Panc1 (cell line): ENCODE measurements at places on chromosomes 4 and X. TPM values are rescaled to one million over a fixed set of nuclear protein-coding genes. Genes with fewer than 3 reads are reported as not detected.

Gene CPE
- total RNA-seq, result 0.92 TPM

Gene ATP2B3
- total RNA-seq, result 0.21 TPM

Gene MXD4
- 32.7 TPM for total RNA-seq

Gene TCEAL6
- total RNA-seq, result not detected

Gene ASB5
- total RNA-seq, result not detected

DNA sequence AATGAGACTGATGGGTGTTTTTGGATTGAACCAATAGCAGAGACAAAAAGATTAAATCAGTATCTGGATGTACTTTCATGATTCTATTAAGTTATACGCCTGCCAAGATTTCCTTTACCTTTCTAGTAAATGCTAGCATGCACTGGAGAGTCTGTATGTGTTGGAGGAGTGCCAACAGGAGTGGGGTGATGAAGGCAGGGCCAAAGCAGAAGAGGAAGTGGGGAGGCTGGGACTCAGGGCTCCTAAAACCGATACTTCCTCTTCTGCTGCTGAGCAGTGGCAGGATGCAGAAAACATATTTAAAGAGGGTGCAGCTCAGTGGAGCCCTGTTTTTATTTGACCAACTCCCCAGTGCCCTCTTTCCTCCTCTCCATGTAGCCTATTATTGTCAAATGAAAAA, 5.6 kb downstream of the CYSLTR1 start:
- H3K4me3 ChIP-seq, result no peak overlapping the region
- no peaks in the 10 kb centered on the region for H3K4me1 ChIP-seq
- no peak overlapping the region for H3K27ac ChIP-seq
- no peak for DNase-seq
- no peaks in the 10 kb centered on the region for H3K36me3 ChIP-seq

DNA sequence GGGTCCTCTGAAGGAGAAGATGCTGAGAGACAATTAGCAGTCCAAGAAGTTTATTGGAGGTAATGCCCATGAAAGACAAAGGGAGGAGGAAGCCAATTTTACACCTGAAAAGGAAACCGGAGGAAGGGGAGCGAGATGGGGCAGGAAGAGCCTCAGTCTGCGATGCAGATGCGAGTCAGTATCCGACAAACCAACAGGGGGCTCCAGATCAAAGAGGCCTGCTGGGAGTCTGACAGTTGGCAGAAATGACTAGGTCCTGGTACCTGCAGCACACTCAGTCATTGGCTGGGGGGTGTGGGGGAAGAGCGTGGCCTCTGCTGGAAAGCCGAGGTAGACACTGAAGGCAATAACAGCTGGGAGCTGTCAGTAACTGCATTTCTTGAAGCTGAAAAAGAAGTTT, 231.1 kb upstream of the CENPE start:
- H3K27ac ChIP-seq, result no peak overlapping the region
- H3K4me3 ChIP-seq, result no peak overlapping the region
- H3K4me1 ChIP-seq, result no peaks in the 10 kb centered on the region
- DNase-seq, result no peak

GRCh38 chrX:130402208-130402684, 459 bp downstream of the RBMX2 start:
- 0 out of 2 replicates have a peak, but pooled peaks cover under 1% of the 10 kb centered on the region for H3K36me3 ChIP-seq
- H3K27ac ChIP-seq, result peak overlapping the region; percentile 99
- H3K4me3 ChIP-seq, result peak overlapping the region; percentile 99
- no peak for DNase-seq
- 0 out of 2 replicates have a peak, but pooled peaks cover 2% of the 10 kb centered on the region for H3K27me3 ChIP-seq

DNA sequence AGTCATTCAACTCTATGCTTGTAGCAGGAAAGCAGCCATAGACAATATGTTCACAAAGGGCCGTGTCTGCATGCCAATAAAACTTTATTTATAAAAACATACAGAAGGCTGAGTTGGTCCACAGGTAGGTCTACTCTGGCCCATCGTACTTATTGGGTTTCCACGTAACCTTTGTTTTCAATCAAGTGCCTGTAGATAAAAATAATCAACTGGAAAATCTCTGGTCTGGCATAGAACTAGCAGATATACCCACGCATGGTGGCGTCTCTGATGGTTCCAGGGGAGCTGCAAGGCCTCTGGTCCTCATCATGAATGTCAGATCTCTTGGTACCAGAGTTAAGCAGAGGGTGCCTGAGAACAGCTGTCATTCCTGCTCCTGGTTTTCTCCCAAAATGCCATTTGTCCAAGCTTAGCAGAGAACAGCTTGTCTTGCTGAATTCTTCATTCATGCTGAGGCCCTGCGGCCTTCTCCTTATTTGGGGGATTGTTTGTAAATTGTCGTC, 31.4 kb upstream of the JAKMIP1 start:
- no peak overlapping the region for H3K27ac ChIP-seq
- no peak overlapping the region for H3K4me3 ChIP-seq
- no peaks in the 10 kb centered on the region for H3K27me3 ChIP-seq

DNA sequence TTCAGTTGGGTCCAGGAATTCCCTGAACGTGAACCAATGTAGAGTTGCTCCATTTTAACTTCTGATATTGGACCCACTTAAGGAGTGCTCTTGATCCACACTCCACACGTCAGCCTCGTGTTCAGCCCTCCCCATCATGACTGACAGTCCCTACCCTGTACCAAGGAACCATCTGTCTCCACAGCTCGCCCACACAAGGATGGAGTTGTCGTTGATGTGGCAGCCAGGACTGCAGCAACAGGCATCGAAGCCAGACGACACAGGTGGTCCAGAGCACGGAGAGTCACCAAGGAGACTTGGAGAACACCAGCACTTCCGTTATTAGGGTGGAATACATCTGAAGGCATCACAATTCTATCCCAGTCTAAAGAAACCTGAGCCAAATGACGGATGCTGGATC, 472.1 kb upstream of the NR3C2 start:
- H3K36me3 ChIP-seq, result no peaks in the 10 kb centered on the region
- H3K27ac ChIP-seq, result no peak overlapping the region
- no peak for DNase-seq

GRCh38 chrX:103367502-103367901, 8.8 kb upstream of the BEX3 start:
- H3K27me3 ChIP-seq, result no peaks in the 10 kb centered on the region
- H3K27ac ChIP-seq, result no peak overlapping the region
- H3K4me1 ChIP-seq, result peaks cover 5% of the 10 kb centered on the region
- H3K36me3 ChIP-seq, result no peaks in the 10 kb centered on the region

DNA sequence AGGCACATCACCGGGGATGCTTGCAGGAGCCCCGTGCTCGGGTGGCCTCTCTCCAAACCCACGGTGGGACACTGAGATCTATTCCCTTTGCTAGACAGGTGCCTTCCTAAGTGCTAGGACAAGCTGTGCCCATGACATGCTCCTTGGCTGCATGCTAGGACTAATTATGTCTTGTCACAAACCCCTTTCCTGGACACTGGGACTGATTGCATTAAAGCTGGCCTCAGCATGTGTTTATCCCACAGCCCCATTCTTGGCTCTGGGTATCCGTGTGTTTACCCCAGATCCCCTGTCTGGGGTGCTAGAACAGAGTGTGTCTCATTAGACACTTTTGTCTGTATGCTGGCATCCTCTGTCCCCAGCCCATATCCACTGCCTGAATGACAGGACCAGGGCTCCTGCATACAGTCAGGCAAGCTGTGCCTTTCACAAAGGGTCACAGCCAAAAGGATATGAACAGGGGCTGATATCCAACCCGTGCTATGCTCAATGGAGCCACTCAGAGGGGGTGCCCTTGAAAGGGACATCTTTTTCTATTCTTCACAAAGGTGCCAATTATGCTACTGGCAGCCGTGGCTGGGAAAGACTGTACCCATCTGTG, 9.2 kb upstream of the IQSEC2 start:
- no peak overlapping the region for H3K4me3 ChIP-seq
- no peak for DNase-seq
- peaks cover 18% of the 10 kb centered on the region for H3K4me1 ChIP-seq
- H3K36me3 ChIP-seq, result no peaks in the 10 kb centered on the region

GRCh38 chrX:12329476-12329875, 191.2 kb downstream of the FRMPD4 start:
- H3K4me3 ChIP-seq, result no peak overlapping the region
- no peaks in the 10 kb centered on the region for H3K27me3 ChIP-seq

GRCh38 chr4:183876268-183876934, 28.7 kb upstream of the STOX2 start:
- peak overlapping the region; percentile 24 for H3K4me3 ChIP-seq
- H3K27me3 ChIP-seq, result no peaks in the 10 kb centered on the region
- H3K27ac ChIP-seq, result 0 out of 2 replicates have a peak overlapping the region, but pooled peaks have one; percentile 23
- DNase-seq, result no peak

GRCh38 chr4:25347971-25348370, 29.1 kb upstream of the ANAPC4 start:
- H3K27ac ChIP-seq, result no peak overlapping the region
- H3K27me3 ChIP-seq, result no peaks in the 10 kb centered on the region
- no peaks in the 10 kb centered on the region; the same call in 1 of the 2 replicates for H3K36me3 ChIP-seq
- H3K4me1 ChIP-seq, result no peaks in the 10 kb centered on the region; the same call in 1 of the 2 replicates

DNA sequence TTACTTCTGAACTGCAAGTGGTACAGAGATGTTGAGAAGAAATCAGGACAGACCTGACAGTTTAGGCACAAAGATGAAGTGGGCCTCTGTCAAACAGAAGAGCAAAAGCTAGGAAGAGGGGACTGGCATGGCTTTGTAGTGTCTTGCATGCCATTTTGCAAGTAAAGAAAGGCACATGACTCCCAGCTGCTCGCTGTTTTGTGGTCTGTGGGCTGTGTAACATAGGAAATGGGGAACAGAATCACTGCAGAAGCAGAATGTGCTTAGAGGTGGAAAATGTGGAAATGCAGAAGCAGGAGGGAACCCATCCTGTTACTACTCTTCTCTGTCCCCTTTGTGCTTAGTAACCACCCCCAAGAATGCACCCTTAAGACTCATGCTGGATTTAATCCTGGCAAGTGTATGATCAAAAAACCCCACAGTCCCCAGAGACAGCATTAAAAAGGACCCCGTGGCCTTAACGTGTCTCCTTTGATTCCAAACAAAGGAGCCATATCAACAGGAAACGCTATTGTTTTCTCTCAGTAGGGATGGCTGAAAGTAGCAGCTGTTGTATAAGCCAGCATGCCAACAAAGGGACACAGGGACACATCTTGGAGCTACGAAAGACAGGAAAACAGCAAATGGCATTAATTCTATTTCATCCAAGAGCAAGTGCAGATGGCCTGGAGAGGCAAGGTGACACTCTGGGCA, 177.6 kb upstream of the GLRA2 start:
- no peaks in the 10 kb centered on the region for H3K36me3 ChIP-seq
- no peak overlapping the region for H3K27ac ChIP-seq
- no peaks in the 10 kb centered on the region for H3K27me3 ChIP-seq
- DNase-seq, result no peak

DNA sequence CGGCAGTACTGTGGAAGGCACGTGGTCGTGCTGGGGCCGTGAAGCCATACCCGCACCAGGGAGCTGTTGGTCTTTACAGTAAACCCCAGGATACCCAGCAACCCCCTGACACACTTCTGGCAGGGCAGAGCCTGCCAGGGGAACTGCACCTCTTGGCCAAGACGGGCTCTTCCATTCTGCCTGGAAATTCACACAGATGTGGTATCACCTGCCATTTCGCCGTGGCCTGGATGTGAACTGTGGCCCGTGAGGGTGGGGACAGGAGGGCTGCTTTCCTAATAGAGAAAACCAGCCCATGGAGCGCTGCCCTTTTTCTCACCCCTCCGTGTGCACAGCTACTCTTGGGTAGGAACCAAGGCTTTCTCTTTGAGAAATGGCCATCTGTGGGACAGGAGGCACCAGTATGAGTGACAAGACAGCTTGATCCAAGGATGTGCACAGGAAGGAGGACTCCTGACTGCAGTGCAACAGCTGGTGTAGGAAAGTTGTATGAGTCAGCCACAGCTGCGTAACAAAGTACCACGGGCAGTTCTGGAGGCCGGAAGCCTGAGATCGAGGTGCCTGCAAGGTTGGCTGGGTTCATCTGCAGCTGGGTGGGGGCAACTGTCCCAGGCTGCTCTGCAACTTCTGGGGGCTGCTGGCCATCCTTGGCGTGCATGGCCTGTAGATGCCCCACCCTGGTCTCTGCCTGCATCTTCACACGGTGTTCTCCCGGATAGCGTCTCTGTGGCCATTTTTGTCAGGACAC, 95.7 kb downstream of the PSAPL1 start:
- no peaks in the 10 kb centered on the region for H3K36me3 ChIP-seq
- H3K4me3 ChIP-seq, result no peak overlapping the region
- H3K27ac ChIP-seq, result no peak overlapping the region
- DNase-seq, result no peak

DNA sequence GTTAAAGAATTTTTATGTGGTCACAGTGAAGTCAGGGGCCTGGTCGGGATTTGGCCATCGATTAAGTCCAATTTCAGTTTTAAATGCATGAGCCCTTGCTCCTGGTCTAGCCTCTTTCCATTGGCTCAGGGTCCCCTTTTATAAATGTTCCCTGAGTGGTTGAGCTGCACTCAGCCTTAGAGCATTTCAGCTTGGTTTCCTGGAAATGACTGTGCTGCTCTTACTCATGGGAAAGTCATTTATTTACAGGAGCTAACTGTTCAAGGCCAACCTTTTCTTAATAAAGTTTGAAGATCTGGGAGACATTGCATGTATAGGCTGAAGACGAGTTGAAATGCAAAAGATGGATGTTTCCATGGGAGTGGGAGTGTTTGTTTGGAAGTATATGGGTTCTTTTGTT, 98.8 kb upstream of the CLNK start:
- no peaks in the 10 kb centered on the region for H3K4me1 ChIP-seq
- H3K4me3 ChIP-seq, result no peak overlapping the region
- no peaks in the 10 kb centered on the region for H3K36me3 ChIP-seq
- no peak for DNase-seq
- no peak overlapping the region for H3K27ac ChIP-seq

DNA sequence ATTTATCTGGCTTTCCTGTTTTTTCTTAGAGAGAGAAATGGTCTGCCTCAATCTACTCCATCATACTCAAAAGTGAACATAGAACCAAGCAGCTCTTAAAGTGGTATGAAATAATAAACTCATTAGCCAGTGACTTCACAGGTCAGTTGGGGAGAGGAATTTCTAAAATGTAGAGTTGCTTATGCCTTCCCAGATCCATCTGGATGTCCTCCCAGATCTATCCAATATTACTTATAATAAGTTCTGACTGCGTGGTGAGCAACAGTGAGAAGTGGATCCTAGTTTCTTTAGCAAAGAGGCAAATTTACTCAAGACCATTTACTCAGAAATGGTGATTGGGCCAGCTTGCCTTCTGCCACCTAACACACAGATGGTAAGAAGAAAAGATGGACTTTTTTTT, 748.0 kb downstream of the PCDH18 start:
- no peak overlapping the region for H3K27ac ChIP-seq
- H3K4me1 ChIP-seq, result no peaks in the 10 kb centered on the region
- H3K27me3 ChIP-seq, result no peaks in the 10 kb centered on the region
- H3K36me3 ChIP-seq, result no peaks in the 10 kb centered on the region

DNA sequence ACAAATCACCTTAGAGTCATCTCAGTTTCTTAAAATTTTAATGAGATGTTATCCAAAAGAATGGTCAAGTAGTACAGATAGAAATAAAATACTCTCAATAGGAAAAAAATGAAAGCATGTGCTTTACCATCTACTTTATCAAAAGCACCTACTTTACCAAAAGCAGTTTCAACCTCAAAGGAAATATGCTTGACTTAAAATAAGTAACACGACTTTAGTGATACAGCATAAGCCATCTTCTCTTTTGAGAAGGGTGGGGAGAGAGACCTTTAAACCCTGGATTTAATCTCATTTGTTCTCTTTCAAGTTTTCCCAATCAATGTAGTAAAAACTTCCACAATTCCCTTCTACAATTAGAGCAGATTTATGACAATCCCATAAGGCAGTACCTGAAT, 26.5 kb downstream of the OTUD4 start:
- H3K4me1 ChIP-seq, result no peaks in the 10 kb centered on the region
- H3K27me3 ChIP-seq, result no peaks in the 10 kb centered on the region
- no peak overlapping the region for H3K4me3 ChIP-seq
- H3K27ac ChIP-seq, result no peak overlapping the region
- peaks cover 18% of the 10 kb centered on the region for H3K36me3 ChIP-seq
- DNase-seq, result no peak
